Adrenal gland (tissue), 19 donors: ENCODE measurements at places on chromosomes 6 and 20. TPM values are rescaled to one million over a fixed set of nuclear protein-coding genes. Genes with fewer than 3 reads are reported as not detected.

Gene PRKN
- total RNA-seq: 14.2 TPM

GRCh38 chr6:5116243-5116991, 31.3 kb downstream of the PPP1R3G start:
- no peak for DNase-seq
- no peaks in the 10 kb centered on the region for H3K27me3 ChIP-seq
- no peak overlapping the region for H3K4me3 ChIP-seq
- peaks cover 3% of the 10 kb centered on the region for H3K4me1 ChIP-seq
- H3K36me3 ChIP-seq: no peaks in the 10 kb centered on the region

GRCh38 chr20:35359335-35359950, 52.3 kb downstream of the UQCC1 start:
- no peak for DNase-seq
- H3K4me1 ChIP-seq: peaks cover 9% of the 10 kb centered on the region
- H3K36me3 ChIP-seq: peaks cover 27% of the 10 kb centered on the region
- no peak overlapping the region for H3K4me3 ChIP-seq
- H3K27ac ChIP-seq: no peak overlapping the region
- no peaks in the 10 kb centered on the region for H3K27me3 ChIP-seq

GRCh38 chr6:157440171-157440570, 59.2 kb downstream of the ZDHHC14 start:
- DNase-seq: no peak
- H3K27ac ChIP-seq: peak overlapping the region; percentile 52
- no peaks in the 10 kb centered on the region for H3K27me3 ChIP-seq
- H3K36me3 ChIP-seq: no peaks in the 10 kb centered on the region

- no peaks in the 10 kb centered on the region for H3K27me3 ChIP-seq
- no peaks in the 10 kb centered on the region for H3K4me1 ChIP-seq
- no peak overlapping the region for H3K4me3 ChIP-seq
- no peaks in the 10 kb centered on the region for H3K36me3 ChIP-seq
Observed at GRCh38 chr6:165895421-165896165, 232.6 kb upstream of the PDE10A start.

Gene SLC4A11
- 9.5 TPM for total RNA-seq

GRCh38 chr6:128516514-128516898, 3.9 kb downstream of the PTPRK start:
- no peak overlapping the region for H3K27ac ChIP-seq
- no peak overlapping the region for H3K4me3 ChIP-seq
- no peaks in the 10 kb centered on the region for H3K4me1 ChIP-seq
- no peaks in the 10 kb centered on the region for H3K36me3 ChIP-seq
- no peaks in the 10 kb centered on the region for H3K27me3 ChIP-seq

Gene CYP24A1
- total RNA-seq: not detected

GRCh38 chr20:64244870-64245603, 10.5 kb upstream of the PCMTD2 start:
- no peaks in the 10 kb centered on the region for H3K27me3 ChIP-seq
- peak; percentile 14 for DNase-seq
- H3K27ac ChIP-seq: no peak overlapping the region
- no peaks in the 10 kb centered on the region for H3K36me3 ChIP-seq

Gene USP49
- 5.2 TPM for total RNA-seq

GRCh38 chr6:5285526-5285925, 24.2 kb downstream of the FARS2 start:
- H3K27ac ChIP-seq: no peak overlapping the region
- H3K4me1 ChIP-seq: no peaks in the 10 kb centered on the region
- DNase-seq: no peak
- H3K27me3 ChIP-seq: no peaks in the 10 kb centered on the region
- no peaks in the 10 kb centered on the region for H3K36me3 ChIP-seq
- H3K4me3 ChIP-seq: no peak overlapping the region

Gene CDS2
- total RNA-seq: 27.8 TPM

DNA sequence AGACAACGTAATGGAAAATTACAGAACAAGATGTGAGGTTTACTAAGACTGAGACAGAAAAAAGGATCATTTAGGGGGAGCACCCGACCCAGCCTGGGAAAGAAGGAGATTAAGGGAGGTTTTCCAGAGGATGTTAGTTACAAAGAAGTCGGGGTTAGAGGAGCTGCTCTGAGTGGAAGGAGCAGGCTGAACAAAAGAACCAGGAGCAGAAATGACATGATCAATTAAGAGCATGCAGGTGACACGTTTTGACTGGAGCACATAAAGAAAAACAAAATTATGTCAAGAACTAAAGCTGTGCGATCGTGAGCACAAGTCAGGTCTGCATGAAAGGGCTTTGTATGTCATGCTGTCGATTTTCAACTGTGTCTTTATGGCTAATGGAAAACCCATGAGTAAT, 417.3 kb upstream of the MARCKS start:
- H3K27me3 ChIP-seq: no peaks in the 10 kb centered on the region
- DNase-seq: no peak
- no peaks in the 10 kb centered on the region for H3K36me3 ChIP-seq
- no peak overlapping the region for H3K27ac ChIP-seq
- no peak overlapping the region for H3K4me3 ChIP-seq

DNA sequence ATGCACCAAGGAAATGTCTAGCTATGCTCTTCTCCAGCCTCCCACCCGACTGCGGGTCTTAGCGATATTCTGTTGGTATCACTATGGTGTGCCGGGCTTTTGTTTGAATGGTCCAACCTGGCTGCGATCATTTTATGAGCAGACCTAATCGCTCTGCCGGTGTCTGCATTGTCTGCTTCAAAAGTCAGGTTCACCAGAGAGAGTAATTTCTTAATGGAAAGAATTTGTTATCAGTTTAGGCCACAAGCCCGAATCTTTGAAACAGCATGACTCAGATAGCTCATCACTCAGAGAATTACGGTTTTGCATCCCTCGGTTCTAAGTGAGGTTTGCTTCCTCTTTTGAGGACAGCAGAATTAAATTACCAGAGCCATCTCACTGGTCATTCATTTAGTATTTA, 521.0 kb upstream of the ARID1B start:
- no peak overlapping the region for H3K4me3 ChIP-seq
- H3K27me3 ChIP-seq: no peaks in the 10 kb centered on the region
- H3K4me1 ChIP-seq: no peaks in the 10 kb centered on the region
- DNase-seq: no peak
- no peaks in the 10 kb centered on the region for H3K36me3 ChIP-seq

GRCh38 chr20:7540018-7540417, 400.2 kb downstream of the HAO1 start:
- H3K36me3 ChIP-seq: no peaks in the 10 kb centered on the region
- no peak overlapping the region for H3K27ac ChIP-seq
- no peak for DNase-seq
- H3K4me1 ChIP-seq: no peaks in the 10 kb centered on the region
- H3K27me3 ChIP-seq: no peaks in the 10 kb centered on the region

Gene ZCCHC3
- total RNA-seq: 16.4 TPM

DNA sequence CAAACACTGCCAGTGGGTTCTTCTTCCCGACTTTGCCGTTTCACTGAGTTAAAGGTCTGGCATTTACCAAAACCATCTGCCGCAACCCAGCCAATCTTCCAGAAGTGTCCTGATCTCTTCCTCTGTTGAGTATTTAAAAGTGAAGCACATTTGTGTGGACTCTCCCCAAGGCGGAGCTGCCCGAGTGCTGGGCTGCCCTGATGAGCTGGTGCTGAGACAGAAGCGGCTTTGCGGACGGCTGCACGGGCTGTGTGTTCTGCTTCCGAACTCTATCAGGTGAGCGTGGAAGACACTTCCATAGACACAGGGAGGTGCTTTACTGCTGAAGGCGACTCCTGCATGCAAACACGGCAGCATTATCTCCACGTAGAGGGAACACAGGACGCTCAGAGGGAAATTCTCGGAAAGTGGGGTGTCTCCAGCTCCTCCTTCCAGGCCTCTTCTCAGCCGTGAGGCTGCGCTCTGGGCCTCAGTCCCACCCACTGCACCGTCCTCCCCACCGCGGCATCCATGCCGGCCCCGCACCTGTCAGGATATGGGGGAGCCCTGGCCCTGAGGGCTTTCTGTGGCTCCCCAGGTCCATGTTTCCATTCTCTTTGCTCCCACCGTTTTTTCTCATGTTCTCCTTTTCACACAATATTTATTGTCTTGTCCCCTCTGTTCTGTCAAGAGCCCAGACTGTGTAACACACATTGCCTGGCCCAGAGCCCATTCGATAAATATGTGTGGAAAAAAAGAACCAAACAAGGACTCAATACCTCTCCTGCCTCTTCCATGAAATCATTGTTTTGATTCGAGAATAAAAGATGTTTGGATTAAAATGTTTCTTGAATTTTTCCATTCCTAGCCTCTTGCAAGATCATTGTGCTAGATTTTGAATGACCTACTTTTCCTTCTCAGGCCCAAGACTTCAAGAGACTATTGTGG, 205.1 kb downstream of the DLL1 start:
- no peak overlapping the region for H3K27ac ChIP-seq
- DNase-seq: no peak
- no peaks in the 10 kb centered on the region for H3K4me1 ChIP-seq
- no peaks in the 10 kb centered on the region for H3K27me3 ChIP-seq
- H3K4me3 ChIP-seq: no peak overlapping the region
- no peaks in the 10 kb centered on the region for H3K36me3 ChIP-seq

GRCh38 chr6:106997392-106998158, 23.0 kb upstream of the CD24 start:
- H3K4me3 ChIP-seq: no peak overlapping the region
- peaks cover 6% of the 10 kb centered on the region for H3K4me1 ChIP-seq
- H3K36me3 ChIP-seq: no peaks in the 10 kb centered on the region
- H3K27ac ChIP-seq: no peak overlapping the region
- no peaks in the 10 kb centered on the region for H3K27me3 ChIP-seq

DNA sequence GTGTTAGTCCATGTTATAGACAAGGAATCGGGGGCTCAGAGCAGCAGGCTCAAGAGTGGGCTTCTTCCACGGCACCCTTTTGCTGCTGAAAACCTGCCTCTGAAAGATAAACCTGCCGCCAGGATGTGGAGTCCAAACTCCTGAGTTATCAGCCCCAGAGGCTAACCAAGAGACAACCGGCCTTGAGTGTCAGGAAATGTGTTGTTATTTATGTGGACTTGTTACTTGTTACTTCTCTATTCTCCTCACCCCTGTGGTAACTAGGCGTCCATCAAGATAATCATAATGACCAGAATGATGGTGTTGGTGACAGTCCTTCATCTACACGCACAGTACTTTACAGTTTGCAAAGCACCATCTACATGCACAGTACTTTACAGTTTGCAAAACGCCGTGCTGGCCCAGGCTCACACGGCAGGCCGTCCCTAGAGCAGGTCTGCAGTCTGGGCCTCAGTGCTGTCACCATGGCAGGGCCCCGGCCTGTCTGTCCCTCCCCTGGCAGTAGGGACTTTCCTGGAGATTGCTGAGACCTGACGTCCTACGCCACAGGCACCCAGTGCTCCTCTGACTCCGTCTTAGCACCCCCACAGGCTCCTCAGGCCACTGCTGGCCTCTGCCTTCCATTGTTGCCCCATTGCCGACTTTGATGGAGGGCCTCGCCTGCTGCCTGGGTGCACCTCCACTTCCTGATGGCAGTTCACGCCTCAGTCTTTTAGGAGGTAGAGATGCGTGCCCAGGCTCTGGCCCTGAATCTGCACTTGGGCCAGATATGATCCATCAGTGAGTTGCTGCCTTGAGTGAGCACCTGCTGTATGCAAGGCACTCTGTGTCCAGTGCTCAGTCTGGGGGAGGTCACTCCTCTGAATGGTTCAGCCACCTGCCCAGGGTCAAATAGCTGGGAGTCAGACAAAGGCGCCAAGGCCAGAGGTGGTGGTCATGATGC, 9.1 kb upstream of the BPIFB4 start:
- no peak for DNase-seq
- no peaks in the 10 kb centered on the region for H3K36me3 ChIP-seq
- no peak overlapping the region for H3K27ac ChIP-seq

GRCh38 chr6:141029908-141030307, 1102.8 kb upstream of the GJE1 start:
- no peaks in the 10 kb centered on the region for H3K4me1 ChIP-seq
- H3K27me3 ChIP-seq: no peaks in the 10 kb centered on the region
- no peak overlapping the region for H3K4me3 ChIP-seq
- H3K27ac ChIP-seq: no peak overlapping the region

DNA sequence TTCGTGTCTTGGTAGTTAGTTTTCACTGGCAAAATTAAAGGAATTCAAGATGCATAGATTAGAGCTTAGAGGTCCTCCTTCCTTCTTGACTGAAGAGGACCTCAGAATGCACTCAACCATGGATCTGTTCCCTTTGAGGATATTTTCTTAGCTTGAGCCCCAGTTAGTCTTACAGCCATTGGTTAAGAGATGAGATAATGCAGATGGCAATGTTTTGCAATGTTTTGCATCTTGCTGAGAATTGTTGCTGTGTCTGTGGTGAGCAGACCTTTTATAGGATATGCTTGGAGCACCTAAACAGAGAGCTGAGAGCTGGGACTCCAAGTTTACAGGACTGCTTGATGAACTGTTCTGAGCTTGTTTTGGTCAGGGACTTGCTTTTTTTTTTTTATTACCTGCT, 107.5 kb downstream of the TMEM170B start:
- H3K27me3 ChIP-seq: no peaks in the 10 kb centered on the region
- no peak overlapping the region for H3K27ac ChIP-seq
- no peaks in the 10 kb centered on the region for H3K4me1 ChIP-seq
- DNase-seq: no peak
- no peak overlapping the region for H3K4me3 ChIP-seq
- H3K36me3 ChIP-seq: no peaks in the 10 kb centered on the region

Gene SYNCRIP
- total RNA-seq: 28.2 TPM

DNA sequence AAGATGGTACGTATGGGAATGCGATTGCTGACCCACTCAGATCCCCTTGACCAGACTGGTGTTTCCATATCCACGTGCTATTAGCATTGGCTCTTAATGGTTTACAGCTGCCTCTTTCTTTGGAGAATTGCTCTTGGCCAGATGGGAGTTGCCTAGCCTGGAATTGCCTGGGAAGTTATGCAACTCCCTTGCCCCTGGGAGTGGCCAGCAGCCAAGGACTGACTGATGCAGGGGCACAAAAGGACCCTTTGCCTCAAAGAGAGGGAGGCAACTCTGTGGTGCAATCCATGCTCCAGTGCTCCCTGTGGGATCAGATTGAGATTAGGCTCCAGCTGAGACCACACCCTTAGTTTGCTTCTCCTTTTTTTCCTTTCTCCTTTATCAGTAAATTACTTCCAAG, 203.5 kb upstream of the JAG1 start:
- no peaks in the 10 kb centered on the region for H3K27me3 ChIP-seq
- DNase-seq: no peak
- no peaks in the 10 kb centered on the region for H3K36me3 ChIP-seq
- H3K4me3 ChIP-seq: no peak overlapping the region
- no peaks in the 10 kb centered on the region for H3K4me1 ChIP-seq

GRCh38 chr6:146857980-146858347, 259.2 kb downstream of the ADGB start:
- H3K4me1 ChIP-seq: no peaks in the 10 kb centered on the region
- H3K27me3 ChIP-seq: no peaks in the 10 kb centered on the region
